ENCODE measurements at places on chromosomes 3 and 15.

DNA sequence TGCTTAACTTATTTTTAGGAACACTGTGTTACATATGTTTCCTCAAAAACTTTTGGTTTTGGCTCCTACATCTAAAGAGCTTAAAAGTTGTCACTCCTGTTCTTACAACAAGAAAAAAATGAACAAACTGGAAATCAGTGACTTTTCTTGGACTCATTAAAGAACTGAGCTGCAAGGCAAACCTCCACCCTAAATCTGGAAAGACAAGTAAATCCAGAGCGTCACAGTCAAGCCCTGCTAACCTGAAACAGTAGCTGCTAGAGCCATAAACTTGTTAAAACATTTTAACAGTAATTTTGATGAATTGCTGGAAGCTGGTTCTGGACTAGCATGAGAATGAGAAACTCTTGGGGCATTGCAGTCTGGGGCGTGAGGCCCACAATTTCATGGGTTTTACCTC is 350.5 kb upstream of the COL8A1 start:
- no peak for DNase-seq

DNA sequence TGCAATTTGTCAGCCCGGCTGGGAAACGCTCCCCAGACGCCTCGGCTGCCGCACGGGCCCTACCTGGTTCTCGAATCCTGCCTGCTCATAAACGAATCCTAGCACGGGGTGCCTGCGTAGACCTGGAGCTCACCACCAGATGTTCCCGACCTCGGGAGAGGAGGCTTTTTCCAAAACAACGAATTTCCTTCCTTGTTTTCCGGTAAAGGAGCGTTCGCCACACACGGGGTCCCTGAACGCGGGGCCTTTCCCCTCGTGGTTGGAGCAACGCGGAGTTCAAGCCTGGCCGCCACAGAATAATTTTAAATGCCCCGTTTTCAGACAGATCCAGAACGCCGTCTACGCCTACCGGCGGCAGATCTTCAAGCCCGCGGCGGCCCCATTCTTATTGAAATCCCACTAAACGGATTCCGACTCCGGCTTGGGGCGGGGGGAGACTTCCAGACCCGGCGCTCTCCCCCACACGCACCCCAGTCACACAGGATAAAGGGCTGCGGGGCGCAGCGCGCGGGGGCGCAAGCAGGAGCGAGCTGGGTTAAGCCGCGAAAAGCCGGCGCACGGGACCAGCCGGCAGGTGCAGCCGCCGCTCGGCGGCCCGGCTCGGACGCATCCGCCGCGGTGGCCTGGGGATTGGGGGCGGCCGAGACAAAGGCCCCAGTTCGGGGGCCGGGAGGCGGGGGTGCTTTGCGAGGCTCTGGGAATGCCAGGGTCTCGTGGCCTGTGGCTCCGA is 895 bp downstream of the GATA2 start:
- peak; percentile 28 for DNase-seq

- DNase-seq, result no peak
Observed at GRCh38 chr3:64048631-64049061, 25.4 kb upstream of the PSMD6 start.

DNA sequence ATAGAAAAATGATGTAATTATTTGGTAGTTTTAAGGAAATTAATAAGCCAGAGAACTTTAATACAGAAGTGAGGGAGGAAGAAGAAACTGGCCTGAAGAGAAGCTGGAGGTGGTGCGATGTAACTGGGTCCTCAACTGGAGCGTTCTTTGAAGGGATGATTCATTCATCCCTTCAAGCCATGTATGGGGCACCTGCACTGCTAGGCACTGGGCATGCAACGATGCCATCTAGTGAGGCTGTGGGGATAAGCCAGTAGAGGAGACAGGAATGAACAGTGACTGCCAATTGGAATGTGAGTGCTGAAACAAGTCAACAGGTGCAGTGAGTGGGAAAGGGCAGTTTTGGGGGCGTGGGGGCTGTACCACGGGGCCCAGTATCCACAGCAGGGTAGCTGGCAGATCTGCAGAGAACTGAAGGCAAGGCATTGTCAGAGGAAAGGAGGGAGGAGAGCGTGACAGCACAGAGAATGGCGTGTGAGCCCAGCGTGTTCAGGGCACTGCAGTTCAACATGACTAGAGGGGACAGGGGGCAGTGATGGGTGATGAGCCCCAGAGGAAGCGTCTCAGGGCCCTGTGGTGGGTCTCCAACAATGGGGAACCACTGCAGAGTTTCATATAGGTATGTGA is 3.8 kb upstream of the KIF23 start:
- peak; percentile 48 for DNase-seq

GRCh38 chr15:92621972-92622533 is 33.5 kb downstream of the FAM174B start:
- DNase-seq, result no peak

- DNase-seq, result no peak
Observed at GRCh38 chr15:69538379-69538778, 85.8 kb downstream of the RPLP1 start.

DNA sequence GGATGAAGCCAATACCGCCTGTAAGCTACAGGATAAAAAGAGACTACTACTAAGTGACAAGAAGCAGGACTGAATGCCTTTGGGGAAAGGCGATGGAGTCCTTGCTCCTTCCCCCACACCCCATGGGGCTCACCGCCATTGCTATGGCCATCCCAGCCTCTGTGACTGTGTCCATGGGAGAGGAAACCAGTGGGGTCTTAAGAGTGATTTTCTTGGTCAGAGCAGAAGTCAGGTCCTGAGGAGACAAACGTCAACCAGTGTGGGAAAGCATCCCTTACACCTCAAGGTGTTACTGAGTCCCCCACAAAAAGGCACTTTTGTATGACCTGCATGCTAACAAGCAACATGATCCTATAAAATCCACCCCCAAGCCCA is 913 bp downstream of the IMPDH2 start:
- DNase-seq, result no peak

DNA sequence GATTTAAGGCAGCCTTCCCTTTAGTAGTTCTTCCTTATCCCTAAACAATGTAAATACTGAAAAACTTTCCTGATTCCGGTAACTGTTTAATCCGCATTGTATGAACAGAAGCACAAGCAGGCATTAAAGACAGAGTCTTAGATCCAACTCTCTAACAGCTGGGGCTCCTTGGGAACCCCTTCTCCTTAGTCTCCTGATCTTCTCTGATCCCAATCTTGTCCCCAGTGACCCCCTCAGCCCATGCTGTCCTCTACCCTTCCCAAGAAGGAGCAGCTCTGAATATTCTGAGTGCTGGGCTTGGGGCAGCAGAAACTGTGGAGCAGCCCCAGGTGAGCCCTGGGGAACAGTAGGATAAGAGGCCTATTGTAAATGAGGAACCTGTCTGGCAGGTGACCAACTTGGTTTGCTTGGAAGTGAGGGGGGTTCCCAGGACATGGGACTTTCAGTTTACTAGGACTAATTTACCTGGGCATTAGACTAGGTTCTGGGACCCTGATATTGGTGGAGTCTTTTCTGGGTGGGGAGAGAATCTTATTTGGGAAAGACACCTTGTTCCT is 13.0 kb upstream of the SLC30A4 start:
- no peak for DNase-seq

DNA sequence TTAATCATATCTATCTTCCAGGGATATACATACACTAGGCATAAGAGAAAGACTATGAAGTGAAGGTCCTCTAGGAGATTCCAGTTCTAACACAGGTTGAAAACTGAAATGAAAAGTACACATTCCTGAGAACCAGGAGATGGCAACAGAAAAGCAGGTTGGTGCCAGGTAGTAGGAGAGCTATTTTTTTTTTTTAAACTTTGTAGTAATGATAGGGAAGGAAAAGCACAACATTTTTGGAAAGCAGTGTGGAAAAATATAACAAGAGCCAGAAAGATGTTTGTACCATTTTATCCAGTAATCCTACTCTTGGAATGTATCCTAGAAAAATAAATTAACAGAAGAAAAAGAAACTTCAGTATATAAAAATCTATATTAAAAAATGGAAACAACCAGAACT is 189.9 kb downstream of the DTWD1 start:
- no peak for DNase-seq

DNA sequence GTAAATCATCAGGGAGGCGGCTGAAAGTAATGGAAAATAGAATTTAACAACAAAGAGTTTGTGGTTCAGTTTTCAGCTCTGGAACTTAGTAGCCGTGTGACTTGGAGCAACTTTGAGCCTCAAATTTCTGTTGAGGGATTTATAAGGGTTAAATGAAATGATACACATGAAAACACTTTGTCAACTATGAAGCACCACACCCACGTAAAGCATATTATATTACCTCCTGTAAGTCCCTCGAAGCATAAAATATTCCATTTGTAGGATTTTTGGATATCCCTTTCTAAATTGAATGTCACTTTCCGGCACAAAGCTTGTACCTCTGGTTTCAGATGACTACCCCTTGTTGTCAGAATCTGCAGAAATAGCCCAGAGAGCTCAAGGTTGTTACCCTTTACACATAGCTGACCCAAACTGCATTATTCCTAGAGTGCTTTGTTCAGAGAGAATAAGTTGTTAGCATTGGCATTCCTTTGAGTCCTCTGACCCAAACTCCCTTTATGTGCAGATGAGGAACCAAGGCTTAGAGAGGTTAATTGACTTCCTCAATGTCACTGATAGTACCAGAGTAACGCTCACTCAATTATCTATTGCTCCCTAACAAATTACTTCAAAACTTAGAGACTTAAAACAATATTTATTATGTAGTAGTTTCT is 187.9 kb upstream of the UMPS start:
- DNase-seq, result no peak

DNA sequence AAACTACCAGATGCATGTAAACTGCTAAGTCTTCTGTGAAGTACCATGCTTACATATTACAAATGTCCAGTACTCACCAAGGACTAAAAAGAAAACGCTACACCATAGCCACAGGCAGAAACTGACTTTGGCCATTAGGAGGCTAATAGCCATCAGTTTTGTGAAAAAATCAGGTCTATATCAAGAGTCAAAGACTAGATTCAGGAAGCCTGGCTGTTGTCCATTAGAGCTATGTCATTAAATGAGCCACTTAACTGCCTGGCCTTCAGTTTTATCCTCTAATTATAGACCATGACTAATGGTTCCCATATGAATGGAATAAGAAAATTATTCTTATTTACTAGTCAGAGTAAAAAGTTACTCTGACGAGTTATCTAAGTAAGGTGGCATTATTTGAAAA is 144.1 kb downstream of the VPS13C start:
- DNase-seq, result no peak

DNA sequence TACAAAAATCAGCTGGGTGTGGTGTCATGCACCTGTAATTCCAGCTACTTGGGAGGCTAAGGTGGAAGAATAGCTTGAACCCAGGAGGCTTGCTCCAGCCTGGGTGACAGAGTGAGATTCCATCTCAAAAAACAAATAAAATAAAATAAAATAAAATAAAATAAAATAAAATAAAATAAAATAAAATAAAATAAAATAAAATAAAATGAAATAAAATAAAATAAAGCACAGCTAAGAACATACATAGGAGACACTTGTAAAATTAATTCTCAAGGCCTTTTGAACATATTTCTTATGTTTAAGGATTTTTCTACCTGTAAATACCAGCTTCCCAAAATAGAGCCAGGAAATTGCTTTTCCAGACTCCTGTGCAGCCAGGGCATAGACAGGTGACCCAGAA is 703.0 kb downstream of the ZPLD1 start:
- no peak for DNase-seq

Measured in stimulated activated CD4-positive, alpha-beta T cell treated with anti-CD3 and anti-CD28 coated beads, Interleukin-2, amount 100 ng/mL, for 24 hours (primary cell).